Activated CD4-positive, alpha-beta T cell treated with anti-CD3 and anti-CD28 coated beads, Interleukin-2, Interleukin-4, amounts not matched to agents 100 ng/mL and 50 ng/mL, durations not matched to agents 16 hours and 8 hours (primary cell): ENCODE measurements at places on chromosomes 3 and 15.

DNA sequence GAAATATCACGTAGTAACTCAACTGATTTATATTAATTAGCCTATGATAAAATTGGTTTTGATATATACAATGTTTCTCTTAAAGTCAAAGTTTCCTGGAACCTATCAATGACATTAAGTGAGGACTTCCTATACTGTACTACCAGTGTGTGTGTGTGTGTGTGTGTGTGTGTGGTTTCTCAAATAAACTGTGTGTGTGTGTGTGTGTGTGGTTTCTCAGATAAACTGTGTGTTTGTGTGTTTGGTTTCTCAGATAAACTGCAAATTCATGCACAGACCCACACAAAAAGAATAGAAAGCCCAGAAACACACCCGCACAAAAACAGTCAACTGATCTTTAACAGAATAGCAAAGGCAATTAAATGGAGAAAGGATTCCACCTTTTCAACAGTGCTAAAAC, 14.5 kb upstream of the WDR5B start:
- DNase-seq: no peak

- DNase-seq: no peak
Observed at GRCh38 chr3:177947901-177948300, 588.3 kb upstream of the KCNMB2 start.

DNA sequence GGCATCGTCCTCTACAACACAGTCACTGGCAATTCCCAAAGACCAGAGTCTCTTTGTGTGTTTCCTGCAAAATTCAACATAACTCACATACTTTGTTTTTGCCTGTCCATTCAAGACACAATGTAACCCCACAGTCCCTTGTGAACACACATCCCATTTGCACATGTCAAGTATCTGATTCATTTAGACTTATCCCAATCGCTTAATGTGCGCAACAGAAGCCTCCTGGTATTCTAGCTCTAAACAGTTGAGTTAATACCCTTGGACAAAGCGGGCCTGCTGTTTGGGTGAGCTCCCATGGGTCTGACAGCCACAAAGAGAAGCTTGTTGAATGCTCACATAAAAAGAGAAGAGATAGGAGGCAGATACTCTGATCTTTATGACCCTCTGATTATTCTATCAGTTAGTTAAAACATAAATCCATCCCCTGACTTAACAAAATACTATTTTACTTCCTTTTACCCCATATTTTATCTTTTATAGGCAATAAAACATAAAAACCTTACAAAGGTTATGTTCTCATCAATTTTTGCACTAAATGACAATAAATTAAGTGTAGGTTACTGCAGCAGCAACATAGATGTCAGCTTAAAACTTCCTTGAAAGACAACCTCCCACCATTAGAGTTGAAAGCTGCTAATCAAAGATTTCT, 79.4 kb downstream of the ANXA2 start:
- DNase-seq: no peak

GRCh38 chr3:107247116-107247515, 130.1 kb upstream of the CCDC54 start:
- DNase-seq: no peak

DNA sequence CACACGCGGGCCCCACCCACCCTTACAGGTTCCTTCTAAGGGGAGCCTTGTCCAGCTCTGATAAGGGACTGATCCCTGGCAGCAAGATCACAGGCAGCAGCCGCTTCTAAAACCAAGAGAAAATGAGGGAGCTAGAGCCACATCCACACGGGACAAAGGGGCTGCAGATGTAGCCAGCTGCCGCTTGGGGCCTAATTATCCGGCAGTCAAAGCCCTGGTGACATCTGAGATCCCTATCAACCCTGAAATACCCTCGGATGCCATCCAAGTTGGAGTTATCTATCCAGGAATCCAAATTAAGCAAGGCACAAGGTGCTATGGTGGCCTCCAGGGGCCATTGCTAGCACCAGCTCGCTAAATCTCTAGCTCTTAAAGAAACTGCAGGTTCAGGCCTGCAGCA, 248.3 kb downstream of the VPS13C start:
- DNase-seq: no peak

DNA sequence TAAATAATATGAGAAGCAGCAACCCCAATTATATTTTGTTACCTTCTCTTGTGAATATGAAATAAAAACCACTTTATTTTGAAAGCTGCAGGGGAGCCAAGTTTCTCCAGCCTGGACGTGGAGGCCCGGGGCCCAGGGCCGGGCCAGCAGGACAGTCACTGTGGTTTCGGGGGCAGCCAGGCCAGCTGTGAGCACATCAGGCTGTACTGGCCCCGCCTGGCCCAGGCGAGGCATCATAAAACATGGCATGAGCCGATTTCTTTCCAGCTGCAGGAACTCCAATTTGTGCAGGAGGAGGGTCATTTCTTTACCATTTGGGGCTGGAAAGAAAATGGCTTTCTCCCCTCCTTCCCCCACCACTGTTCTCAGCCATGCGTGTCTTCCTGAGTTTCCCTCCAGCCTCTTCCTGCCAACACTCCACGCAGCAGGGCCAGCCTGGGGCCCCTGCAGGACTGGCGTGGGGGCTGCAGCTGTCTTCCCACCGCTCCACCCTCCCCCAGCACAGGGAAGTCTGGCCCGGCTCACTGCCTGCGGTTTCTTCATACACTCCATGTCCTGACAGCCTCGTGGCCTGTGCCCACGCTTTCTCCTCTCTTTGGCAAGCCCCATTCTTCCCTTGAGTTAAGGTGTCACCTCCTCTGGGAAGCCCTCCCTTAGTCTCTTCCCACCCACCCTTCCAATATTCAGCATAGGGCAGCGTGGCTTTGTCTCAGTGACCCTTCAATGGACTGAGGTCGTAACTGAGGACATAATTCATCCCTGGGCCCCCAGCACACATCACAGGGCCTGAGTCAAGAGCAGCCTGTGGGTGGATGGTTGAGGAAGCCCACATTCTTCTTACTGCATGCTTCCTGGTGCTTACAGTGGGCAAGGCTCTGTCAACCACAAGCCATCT, 135.8 kb downstream of the CHSY1 start:
- DNase-seq: no peak

GRCh38 chr3:157376603-157377300, 59.9 kb upstream of the PTX3 start:
- no peak for DNase-seq

- no peak for DNase-seq
Observed at GRCh38 chr15:98719137-98719740, 70.9 kb downstream of the IGF1R start.

DNA sequence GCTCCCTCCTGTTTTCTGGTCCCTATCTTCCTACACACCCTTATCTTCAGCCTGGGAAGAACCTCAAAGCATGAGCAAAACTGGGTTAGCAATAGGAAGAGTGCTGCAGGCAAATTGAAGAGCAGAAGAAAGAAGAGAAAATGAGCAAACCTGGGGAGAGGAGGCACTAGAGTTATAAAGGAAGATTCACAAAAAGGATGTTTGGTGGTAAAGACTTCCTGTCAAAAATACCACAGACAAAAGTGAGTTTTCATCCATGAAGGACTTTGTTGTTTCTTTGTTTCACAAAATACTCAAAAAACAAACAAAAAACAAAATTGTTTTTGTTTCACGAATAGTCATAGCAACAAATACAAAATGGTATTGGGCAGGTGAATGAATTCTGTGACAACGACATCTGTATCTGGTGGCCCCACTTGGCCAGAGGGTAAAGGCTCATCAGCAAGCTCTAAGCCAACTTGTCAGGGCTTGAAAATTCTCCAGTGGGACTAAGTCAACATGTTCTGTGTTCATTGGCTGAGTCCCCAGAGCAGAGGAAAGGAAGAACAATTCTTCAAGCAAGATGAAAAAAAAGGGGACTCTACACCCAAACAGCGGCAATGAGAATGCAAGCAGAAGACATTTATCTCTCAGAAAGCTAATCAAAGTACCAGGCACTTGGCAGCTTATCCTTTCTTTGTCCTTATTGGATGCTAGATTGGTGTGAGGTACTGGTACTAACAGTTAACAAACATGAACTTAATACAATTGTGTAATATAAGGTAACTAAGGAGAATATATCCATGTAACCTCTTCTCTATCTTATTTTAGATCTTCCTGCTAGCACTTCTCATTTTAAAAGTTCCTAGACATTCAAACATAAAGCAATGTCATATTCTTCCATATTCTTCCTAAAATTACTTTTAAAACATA, 9.7 kb downstream of the ATP8B4 start:
- DNase-seq: peak; percentile 54

- no peak for DNase-seq
Observed at GRCh38 chr3:140285380-140285779, 350.4 kb downstream of the CLSTN2 start.

GRCh38 chr3:11470031-11470853, 173.5 kb downstream of the VGLL4 start:
- no peak for DNase-seq

GRCh38 chr15:57061281-57061680, 142.8 kb downstream of the TCF12 start:
- DNase-seq: no peak

DNA sequence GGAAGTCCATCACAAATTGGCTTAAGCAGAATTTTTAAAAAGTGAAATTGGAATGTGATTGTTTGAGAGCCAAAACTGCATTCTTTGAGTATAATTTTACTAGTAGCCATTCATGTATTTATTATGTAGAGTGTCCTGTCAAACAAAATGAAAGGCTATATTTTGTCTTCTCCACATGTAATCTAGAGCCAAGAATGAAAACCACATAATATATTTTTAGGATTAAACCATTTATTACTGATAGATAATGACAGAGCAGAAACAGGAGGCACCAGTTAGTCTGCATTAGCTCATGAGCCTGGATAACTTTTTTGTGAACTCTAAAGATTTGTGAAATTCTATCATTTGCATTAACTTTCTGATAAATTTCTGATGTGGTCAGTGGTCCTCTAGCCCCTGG, 130.2 kb downstream of the FILIP1L start:
- no peak for DNase-seq

DNA sequence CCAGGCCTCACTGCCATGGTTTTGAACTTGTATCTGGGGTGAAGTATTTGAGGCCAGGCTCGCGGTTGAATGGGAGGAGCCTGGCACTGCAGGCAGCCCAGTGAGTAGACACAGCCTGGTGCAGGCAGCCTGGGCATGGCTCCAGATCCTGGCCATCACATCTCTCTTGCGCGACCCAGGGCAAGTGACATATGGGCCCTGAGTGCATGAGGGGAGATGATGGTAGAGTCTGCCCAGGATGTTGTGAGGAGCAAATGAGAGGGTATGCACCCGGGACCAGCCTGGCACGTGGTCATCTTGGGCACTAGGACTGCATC, 103.5 kb downstream of the TBC1D2B start:
- DNase-seq: no peak

DNA sequence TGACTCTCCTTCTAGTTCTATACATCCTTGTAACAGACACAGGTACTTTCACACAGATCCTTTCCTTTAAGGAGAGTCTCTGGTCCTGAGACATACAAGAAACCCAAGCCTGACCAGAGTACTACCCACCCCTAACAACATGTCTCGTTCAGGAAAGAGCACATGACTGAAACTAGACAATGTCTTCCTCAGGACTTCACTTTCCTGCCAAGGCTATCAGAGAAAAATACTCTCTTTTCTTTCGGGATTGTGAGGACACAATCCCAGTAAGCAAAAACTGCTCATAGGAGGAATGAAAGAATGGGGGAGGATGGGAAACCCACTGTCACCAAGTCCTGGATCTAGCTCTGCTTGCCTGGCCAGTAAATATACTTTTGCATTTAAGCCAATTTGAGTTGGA, 11.5 kb upstream of the ANKRD28 start:
- DNase-seq: no peak

GRCh38 chr3:42036483-42036823, 54.7 kb upstream of the TRAK1 start:
- DNase-seq: no peak

DNA sequence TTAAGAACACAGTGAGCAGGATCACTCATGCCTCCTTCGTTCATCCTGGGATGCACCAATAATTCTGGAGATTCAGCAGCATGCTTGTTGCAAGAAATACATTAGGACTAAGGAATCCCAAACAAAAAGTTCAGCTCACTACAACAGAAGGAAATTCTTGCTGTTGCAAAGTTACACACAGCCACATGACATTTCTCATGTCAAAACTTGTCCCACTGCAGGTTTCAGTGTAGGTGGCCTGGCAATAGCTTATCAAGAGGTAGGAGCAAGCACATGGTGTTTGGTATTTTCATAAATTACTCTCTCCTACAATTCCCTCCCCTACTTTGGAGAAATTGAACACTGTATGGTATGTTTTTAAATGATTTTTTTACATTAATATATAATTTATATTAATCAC, 399.6 kb upstream of the EPHA3 start:
- no peak for DNase-seq

GRCh38 chr3:62039586-62039985, 333.8 kb downstream of the FEZF2 start:
- no peak for DNase-seq

GRCh38 chr3:131944676-131945075, 90.1 kb downstream of the CPNE4 start:
- no peak for DNase-seq

DNA sequence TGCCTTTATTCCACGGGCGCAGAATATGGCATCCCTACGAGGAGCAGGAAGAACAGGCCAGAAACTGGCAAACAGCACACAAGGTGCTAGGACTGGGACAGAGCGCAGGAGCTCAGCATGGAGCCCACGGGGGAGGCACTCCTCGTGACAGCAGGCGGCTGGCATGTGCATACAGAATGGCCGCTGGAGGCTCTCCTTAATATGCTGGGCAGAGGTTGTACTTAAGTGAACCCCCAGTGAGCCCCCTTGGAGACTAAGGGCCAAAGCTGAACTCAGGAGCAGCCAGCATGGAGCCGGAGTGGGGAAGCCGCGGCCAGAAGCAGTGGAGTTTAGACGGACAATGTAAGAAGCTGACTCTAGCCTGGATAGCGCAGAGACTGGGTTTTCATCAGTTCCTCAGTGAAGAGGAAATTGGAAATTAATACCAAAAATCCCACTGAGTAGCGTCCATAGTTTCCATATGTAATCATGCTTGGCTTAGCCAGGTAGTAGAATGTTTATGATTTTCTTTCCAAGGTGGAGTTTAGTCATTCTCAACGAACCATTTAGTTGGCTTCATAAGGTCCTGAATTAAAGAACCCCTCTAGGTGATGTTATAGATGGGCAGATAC, 69.4 kb downstream of the EPHB3 start:
- no peak for DNase-seq

DNA sequence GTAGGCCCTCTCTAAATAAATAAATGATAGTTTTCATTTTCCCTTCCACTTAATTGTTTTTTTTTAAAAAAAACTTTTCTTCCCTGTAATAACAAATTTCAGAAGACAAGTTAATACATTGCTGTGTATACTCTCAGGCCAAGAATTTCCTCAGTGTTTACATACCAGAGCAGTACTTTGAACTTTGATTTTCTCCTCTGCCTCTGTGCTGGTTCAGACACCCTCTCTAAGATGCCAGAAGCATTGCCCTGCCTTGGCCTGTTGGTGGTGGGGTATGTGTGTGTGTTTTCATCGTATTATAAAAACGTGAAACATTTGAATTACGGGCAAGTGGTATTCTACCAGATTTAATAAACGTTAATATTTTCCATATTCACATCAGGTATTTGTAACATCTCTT, 70.1 kb downstream of the SMAD3 start:
- no peak for DNase-seq

DNA sequence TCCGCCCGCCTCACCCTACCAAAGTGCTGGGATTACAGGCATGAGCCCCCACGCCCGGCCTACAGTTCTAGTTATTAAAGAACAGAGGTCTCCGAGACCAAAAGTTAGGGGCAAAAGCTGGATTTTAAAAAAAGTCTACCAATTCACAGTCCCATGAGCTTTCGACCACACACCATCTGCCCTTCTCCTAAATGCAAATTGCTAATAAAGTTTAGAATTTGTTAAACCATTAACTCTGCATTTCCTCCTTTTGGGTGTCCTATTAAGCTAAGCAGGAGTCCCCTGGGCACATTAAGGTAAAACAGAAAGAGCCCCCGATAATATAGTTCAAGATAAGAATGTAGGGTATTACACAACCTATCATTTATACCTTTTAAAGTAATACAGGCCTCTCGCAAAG, 322.7 kb downstream of the FOXP1 start:
- no peak for DNase-seq
